AG09309 (cell line): ENCODE measurements at places on chromosomes 6 and 20.

DNA sequence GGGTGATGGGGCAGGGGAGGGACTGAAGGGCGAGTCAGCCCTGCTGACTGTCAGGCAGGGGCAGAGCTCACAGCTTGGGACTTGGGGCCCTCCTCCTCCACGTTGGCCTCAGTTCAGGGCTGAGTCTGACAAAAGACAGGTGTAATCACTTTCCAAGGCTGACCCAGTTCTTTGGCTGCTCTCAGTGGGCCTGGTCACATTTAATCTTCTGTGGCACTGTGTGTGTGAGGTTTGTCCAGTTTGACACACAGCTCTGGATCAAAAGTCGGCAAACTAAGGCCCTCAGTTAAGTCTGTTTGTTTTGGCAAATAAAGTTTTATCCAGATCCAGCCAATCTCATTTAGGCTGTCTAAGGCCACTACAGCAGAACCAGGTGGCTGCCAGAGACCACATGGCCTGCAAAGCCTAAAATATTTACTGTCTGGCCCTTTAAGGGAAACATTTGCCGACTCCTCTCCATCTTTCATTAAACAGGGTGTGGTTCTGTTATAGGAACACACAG, 5.1 kb upstream of the MAP1LC3A start:
- DNase-seq: no peak

- DNase-seq: no peak
Observed at GRCh38 chr6:149859368-149859767, 4.8 kb downstream of the LRP11 start.

GRCh38 chr6:105880030-105880492, 206.1 kb upstream of the PRDM1 start:
- peak; percentile 23 for DNase-seq

DNA sequence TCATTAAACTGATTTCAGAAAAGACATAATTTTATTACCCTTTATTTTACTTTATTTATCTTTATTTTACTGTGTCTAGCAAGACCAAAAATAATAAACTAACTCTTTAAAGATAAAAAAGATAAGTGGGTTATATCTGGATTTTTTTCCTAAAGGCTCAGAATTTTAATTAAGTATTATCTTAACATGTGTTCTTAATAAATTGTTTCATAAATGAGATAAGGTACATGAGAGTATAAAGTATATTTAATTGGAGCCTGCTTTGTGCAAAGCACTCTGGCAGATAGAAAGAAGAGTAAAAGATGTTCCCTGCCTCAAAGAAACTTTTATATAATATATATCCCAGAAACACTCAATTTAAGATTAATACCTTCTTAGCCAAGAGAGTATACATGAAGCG, 8.7 kb upstream of the FAM135A start:
- DNase-seq: no peak

DNA sequence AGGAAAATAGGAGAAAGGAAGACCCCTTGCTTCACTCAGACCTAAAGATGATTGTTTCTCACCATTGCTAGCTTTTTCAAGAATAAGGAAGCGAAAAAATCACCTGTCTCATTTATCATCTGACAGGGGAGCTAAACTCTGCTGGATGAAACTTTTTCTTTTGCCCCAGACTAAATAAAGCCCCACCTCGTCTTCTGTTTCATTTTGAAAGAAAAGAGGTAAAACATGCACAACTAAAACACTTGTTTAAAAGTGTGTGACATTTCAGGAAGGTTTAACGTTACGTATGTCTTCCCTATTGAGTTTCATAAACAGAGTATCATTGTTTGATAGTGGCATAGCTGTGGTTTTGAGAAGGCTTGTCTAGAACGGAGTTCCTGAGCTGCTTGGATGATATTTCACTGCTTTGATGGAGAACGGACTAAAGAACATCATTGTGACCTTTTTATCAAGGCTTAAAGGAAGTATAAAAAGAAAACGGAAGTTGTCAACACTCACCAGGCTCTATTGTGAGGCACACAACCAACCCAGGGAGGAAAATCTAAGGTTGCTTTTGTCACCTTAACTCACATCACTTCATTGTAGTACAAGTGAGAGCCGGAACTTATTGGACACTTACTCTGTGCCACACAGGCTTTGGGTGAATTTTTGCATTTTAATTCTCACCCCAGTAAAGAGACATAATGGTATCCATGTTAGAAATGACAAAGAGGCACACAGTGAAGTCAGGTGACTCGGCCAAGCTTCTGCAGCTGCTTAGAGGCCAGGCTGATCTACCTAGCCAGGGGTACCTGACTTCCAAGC, 29.5 kb downstream of the TSHZ2 start:
- no peak for DNase-seq

GRCh38 chr6:89895276-89895874, 1.1 kb downstream of the GJA10 start:
- DNase-seq: no peak

- no peak for DNase-seq
Observed at GRCh38 chr6:76593668-76594067, 521.2 kb upstream of the IMPG1 start.

GRCh38 chr6:18550119-18550518, 163.0 kb downstream of the RNF144B start:
- no peak for DNase-seq

DNA sequence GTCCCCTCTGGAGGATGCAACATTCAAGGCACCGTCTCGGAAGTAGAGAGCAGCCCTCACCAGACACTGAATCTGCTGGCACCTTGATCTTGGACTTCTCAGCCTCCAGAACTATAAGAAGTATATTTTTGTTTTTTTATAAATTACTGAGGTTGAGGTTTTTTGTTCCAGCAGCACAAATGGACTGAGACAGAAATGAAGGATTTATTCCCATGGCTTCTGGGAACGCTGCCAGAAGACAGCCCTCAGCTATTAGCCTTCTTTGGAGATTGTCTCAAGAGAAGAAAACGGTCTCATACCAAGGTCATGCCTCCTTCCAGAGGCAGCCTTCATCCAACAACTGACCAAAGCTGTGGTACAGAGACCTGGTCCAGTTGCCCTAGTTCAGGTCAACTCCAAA, 85.4 kb downstream of the CHMP4B start:
- no peak for DNase-seq

GRCh38 chr6:37366910-37367309, 13.1 kb downstream of the RNF8 start:
- no peak for DNase-seq

DNA sequence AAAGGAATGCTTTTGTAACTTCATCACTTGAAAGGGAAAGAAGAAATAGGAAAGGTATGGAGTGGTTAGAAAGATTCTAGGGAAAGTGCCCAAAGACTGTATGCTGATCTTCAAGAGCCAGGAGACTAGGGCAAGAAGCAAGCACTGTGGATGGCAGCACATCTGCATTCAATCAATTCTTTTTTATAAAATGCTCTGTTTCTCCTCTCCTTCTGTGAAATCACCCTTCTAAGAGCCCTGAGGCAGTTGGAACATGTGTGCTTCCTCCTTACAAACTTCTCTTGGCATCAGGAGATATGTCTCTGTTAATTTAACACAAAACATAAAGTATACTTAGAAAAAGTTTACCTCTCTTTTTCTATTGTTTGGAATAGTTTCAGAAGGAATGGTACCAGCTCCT, 1162.2 kb upstream of the GJE1 start:
- peak; percentile 80 for DNase-seq

DNA sequence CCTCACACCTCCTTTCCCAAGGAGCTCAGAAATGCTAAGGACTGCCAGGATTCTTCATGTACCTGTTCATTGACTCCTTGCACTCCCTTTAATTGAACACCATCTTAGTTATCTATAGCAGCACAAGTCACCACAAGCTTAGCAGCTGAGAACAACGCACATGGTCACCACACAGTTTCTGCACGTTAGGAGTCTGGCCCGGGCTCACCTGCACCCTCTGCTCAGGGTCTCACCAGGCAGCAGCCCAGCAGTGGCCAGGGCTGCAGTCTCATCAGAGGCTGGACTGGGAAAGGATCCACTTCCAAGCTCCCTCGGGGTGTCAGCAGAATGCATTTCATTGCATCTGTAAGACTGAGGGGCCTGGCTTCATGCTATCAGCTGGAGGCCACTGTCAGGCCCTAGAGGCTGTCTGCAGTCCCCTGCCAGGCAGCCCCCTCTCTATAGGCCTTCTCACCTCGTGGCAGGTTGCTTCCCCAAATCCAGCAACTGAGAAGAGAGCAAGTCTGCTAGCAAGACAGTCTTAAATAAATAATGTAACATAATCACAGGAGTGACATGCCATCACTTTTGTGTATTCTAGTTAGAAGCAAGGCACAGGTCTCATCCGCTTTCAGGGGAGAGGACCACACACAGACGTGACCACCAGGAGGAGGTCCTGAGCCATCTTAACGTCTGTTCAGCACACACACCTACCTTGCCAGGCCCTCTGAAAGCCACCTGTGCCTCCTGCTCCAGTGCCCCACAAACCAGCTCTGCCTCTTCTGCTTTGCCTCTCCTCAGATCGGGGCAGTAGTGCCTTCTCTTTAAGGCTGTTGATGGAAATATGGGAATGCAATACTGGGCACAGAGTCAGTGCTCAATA, 165.2 kb upstream of the CST7 start:
- no peak for DNase-seq

DNA sequence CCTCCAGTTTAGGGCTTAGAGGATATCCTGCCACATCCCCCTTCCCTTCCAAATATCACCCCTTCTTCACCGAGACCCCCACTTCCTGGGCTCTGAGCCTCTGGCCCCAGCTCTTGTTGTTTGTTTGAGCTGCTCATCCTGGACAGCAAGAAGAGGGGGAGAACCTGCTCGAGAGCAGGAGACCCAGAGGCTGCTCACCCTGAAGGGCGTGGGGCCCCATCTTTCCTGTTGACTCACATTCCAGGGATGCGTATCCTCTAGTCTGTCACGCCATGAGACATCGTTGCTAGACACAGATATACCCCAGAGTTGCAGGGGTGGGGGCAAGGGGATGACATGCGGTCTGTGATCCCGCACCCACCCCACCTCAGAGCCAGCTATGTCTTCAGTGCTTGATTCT, 5.7 kb upstream of the TNXB start:
- no peak for DNase-seq

GRCh38 chr6:135521431-135521830, 23.9 kb upstream of the AHI1 start:
- peak; percentile 59 for DNase-seq

- DNase-seq: no peak
Observed at GRCh38 chr6:53532942-53533341, 12.0 kb downstream of the GCLC start.

GRCh38 chr6:40720375-40720748, 133.2 kb upstream of the LRFN2 start:
- no peak for DNase-seq

- DNase-seq: no peak
Observed at GRCh38 chr20:13401596-13401995, 180.5 kb downstream of the ISM1 start.
